Articular chondrocyte of knee joint (primary cell): ENCODE measurements at places on chromosomes 7 and 10. TPM values are rescaled to one million over a fixed set of nuclear protein-coding genes. Genes with fewer than 3 reads are reported as not detected.

HKDC1 gene
- 0.13 and 0.54 TPM in 2 replicates for total RNA-seq

GSTO2 gene
- 9.0 and 11.0 TPM in 2 replicates for total RNA-seq

ZNF503 gene
- 17.0 and 24.2 TPM in 2 replicates for total RNA-seq

ZNF800 gene
- 26.0 and 30.1 TPM in 2 replicates for total RNA-seq

AFAP1L2 gene
- total RNA-seq = 0.13 and 0.32 TPM in 2 replicates

TPK1 gene
- total RNA-seq = 11.0 and 11.6 TPM in 2 replicates

RNF32 gene
- total RNA-seq = 2.0 and 2.6 TPM in 2 replicates

FRMPD2 gene
- total RNA-seq = not detected in 2 replicates

NAT16 gene
- 0.11 TPM in 1 of 2 replicates, not detected in the other for total RNA-seq

SPAM1 gene
- total RNA-seq = not detected in 2 replicates

CEP41 gene
- total RNA-seq = 12.4 and 13.3 TPM in 2 replicates

CALML3 gene
- not detected in 2 replicates for total RNA-seq

GRID2IP gene
- total RNA-seq = under 0.01 and 0.11 TPM in 2 replicates

PRR15 gene
- total RNA-seq = not detected in 2 replicates

HACD1 gene
- 33.7 and 37.4 TPM in 2 replicates for total RNA-seq

OPALIN gene
- not detected in 2 replicates for total RNA-seq

GIMAP4 gene
- 0.43 TPM in 1 of 2 replicates, not detected in the other for total RNA-seq

PTPRN2 gene
- total RNA-seq = 0.26 and 0.54 TPM in 2 replicates

SFTPA1 gene
- not detected in 2 replicates for total RNA-seq

TAX1BP1 gene
- total RNA-seq = 123 and 135 TPM in 2 replicates

GPNMB gene
- total RNA-seq = 190 and 218 TPM in 2 replicates

ANLN gene
- 82.8 and 116 TPM in 2 replicates for total RNA-seq

PTF1A gene
- total RNA-seq = not detected in 2 replicates

SPDYE6 gene
- not detected in 2 replicates for total RNA-seq

ESYT2 gene
- total RNA-seq = 164 and 171 TPM in 2 replicates
